ENCODE measurements at places on chromosomes 5 and 9.

DNA sequence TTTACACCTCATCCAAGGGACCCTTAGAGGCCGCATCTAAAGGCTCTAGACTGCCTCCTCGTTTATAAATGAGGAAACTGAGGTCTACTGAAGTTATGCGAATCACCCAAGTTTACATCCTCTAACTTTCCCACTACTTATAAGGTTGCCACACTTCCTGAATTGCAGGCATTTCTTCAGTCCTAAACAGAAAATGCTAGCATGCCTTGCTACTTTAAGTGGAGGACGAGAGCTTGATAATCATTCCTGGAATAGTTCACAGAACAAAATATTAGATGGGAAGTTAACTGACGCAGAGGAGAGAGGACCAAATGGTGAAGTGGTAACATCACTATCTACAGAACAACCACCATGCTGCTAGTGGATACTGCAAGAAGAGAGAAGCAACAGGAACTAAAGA is 85.8 kb downstream of the GNAQ start:
- DNase-seq = no peak

DNA sequence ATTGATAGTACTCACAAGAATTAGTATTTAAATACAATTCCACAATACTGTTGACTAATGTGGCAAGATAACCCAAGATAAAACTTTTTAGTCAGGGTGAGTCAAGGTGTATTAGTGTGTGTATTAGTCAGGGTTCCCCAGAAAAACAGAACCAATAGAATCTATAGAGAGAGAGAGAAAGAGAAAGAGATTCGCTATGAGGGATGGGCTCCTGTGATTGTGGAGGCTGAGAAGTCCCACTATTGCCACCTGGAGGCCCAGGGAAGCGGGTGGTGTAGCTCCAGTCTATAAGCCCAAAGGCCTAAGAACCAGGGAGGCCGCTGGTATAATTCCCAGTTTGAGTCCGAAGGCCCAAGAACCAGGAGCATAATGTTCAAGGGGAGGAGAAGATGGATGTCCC is 10.0 kb upstream of the SHISAL2B start:
- DNase-seq = no peak

DNA sequence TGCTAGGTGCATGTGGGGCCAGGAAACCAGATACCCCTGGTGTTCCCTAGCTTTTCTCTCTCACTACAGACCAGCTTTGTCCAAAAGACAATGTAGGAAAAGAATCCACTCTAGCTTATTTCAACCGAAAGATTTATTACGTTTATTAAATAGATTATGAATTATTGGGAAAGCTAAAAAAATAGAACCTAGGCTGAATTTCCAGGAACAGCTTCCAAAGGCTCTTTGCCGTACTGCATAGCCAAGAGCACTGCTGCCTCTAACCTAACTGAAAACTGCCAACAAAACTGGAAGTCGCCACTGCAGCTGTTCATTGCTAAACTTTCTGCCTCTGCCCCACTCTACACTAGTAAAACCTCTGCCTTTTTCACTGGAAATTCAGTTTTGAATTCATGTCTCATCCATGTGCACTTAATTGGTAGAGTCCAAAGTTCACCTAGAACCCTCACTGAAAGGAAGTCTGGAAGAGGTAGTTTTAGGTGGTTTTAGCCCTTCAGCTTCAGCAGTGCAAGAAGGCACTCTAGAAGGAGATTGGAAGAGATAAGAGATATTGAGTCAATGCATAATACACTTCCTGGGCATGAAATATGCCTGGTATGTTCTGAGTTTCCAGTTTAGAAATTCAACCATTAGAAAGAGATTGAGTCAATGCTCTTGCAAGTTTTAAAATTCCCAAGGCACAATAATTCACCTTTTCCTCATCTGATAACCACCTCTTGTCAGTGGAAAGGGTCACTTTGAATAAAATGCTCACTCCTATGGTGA is 927.9 kb downstream of the MAT2B start:
- no peak for DNase-seq

- no peak for DNase-seq
These were observed 58.8 kb upstream of the ERCC6L2 start for GRCh38 chr9:95816716-95817115.

- DNase-seq = no peak
These were observed 33.0 kb upstream of the SLC25A51 start for GRCh38 chr9:37936965-37937364.

DNA sequence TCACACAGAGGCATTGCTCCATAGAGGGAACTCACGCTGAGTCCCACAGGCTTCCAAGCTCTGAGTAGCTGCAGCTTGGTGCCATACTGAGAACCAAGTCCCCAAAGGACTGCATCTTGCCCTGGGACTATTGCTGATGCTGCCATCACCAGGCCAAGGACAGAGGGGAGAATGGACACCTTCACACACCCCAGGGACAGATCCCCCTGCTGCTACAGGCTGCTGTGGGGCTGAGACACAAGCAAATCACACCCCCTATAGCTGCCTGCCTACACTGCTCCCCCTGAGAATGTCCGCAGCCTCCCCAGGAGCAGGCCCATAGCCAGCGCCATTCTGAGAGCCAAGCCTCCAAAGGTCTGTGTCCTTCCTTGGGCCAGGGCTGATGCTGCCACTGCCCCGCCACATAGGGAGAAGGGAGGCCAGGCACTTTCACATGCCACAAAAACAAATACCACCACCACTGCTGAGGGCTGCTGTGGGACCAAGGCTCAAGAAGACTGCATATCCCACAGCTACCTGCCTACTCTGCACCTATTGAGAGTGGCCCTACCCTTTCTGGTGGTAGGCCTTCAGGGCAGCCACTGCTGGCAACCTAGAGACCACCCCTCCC is 81.5 kb downstream of the SYK start:
- no peak for DNase-seq

- no peak for DNase-seq
These were observed 18.5 kb downstream of the FBXW2 start for GRCh38 chr9:120774719-120775118.

DNA sequence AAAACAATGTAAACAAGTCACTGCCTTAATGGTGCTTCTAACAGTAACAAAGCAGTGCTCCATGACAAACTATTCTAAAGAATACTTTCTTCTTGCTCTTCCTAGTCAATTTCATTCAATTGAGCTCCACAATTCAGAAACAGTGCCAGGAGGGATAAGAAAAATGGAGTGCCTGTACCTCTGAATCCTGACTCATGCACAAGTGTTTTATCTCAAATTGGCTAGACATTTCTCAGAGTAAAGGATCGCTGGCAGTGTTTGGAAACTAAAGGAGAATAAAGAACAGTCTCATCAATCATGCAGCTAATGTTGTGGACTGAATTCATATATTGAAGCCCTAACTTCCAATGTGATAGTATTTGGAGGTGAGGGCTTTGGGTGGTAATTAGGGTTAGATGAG is 27.6 kb downstream of the SLC25A51 start:
- DNase-seq = no peak

- no peak for DNase-seq
These were observed 20.6 kb downstream of the PGGT1B start for GRCh38 chr5:115241881-115242642.

- DNase-seq = no peak
These were observed 140.2 kb downstream of the ALDH1A1 start for GRCh38 chr9:72812559-72813111.

DNA sequence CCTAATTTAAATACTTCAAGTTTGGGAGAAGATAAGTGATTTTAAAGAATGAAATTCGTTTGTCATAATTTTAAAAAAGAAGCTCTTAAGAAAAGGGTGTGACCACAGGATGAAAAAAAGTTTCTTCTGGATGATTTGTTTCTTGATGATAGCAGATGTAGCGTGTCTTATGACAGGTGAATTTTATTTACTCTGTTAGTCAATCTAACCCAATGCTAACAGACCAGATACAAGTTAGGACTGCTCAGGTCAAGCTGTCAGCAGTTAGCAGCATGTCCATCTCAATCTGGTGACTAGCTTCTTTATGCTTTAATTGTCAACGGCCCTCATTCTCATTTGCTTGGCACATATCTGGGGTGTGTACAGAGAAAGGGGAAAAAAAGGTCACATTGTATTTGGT is 456.0 kb downstream of the BNC2 start:
- no peak for DNase-seq

DNA sequence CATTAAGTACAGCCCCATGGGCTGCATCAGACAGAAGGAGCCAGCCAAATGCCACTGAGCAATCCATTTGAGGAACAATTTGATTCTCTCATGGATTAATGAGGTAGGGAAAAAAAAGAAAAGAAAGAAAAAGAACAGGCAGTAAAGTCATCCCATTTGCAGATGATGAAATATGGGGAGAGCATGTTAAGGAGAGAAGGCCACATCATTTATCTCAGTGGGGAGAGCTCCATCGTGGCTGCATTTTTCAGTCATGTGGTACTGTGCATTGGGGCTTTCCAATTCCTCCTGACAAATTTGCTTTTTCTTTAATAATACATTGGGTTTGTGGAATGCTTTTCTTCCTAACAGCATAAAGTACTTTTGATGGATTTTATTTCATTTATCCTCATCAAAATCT is 375.2 kb upstream of the TLE4 start:
- no peak for DNase-seq

DNA sequence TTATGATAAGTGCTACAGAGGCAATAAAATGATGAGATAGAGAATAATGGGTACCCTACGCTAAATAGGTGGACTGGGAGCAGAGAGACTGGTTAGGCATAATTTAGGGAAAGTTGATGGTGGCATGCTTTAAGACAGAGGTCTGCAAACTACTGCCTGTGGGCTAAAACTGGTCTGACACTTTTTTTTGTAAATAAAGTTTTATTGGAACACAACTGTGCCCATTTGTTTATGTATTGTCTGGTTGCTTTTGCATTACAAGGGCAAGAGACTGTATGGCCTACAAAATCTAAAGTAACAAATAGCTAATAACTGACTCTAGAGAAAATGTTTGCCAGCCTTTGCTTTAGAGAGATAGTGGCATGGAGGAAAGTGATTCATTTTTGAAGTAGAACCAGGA is 2.5 kb downstream of the ERCC6L2 start:
- no peak for DNase-seq

- no peak for DNase-seq
These were observed 20.9 kb downstream of the DUSP1 start for GRCh38 chr5:172749881-172750633.

DNA sequence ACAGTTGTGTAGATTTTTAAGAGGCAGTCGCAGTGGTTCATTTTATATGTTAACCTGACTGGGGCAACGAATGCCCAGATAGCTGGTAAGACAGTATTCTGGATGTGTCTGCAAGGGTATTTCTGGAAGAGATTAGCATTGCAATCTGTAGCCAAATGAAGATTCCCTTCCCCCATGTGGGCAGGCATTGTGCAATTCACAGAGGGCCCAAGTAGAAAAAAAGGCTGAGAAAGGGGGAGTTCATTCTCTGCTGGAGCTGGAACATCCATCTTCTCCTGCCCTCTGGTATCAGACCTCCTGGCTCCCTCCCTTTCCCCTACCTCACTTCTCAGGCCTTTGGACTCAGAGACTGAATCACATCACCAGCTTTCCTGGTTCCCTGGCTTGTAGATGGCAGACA is 70.6 kb downstream of the TENT4A start:
- DNase-seq = no peak

DNA sequence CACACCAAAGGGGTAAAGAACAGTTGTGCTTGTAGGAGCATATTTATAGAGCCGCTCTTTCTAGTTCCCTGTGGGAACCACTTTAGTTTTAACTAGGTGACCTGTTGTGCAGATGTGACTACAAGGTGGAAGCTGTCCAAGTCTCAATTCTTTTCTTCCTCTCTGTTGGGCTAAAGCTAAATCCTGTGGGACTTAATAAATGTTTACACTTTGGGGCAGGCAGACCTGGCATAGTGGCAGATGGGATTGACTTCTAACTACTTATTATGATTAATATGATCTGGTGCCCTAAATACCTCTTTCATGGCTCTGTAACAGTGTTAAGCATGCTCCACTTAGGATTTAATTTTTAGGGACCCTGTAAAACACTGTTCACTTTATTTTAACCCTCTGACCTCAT is 265.3 kb downstream of the KCTD16 start:
- DNase-seq = peak; percentile 42

DNA sequence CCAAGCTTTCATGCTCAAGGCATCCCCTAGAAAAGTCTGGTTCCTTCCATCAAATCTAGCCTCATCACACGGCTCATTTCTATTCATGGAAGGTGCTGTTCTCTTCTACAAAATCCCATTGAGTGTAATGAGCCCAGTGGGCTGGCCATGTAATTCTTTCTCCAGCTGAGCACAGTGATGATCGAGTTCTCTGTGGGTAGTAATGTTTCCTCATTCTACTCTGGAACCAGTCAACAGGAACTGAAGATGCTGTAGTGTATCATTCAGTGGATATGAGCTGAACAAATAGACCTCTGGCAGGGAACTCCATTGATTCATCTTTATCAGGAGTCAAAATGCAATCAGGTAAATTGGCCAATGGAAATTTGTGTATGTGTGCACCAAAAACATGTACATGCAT is 149.2 kb downstream of the LRRC70 start:
- no peak for DNase-seq

DNA sequence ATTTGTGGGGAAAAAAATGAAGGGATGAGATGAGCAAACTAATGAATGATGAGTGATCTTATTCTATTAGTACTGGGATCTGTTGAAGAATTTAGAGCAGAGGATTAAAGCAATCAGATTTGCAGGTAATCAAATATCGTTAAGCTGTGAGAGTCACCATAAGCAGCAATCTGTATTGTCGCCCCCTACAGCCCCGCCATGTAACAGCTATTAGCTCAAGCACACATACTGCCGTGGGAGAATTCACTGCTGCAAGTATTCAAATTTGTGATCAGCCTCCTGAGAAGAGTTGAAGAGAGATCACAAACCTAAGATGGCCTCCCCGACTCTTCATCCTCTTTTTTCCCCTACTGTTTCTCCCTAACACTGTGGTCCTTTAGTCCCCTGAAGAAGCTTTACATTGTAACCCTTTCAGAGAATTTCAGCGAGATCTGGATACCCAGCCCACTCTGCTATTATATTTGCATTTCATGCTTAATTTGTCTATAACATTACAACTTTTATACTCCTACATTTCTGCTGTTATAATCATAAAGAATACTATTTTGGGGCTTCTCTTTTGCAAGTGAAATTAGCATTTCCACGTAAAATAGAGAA is 28.5 kb upstream of the PHF24 start:
- peak; percentile 5 for DNase-seq

DNA sequence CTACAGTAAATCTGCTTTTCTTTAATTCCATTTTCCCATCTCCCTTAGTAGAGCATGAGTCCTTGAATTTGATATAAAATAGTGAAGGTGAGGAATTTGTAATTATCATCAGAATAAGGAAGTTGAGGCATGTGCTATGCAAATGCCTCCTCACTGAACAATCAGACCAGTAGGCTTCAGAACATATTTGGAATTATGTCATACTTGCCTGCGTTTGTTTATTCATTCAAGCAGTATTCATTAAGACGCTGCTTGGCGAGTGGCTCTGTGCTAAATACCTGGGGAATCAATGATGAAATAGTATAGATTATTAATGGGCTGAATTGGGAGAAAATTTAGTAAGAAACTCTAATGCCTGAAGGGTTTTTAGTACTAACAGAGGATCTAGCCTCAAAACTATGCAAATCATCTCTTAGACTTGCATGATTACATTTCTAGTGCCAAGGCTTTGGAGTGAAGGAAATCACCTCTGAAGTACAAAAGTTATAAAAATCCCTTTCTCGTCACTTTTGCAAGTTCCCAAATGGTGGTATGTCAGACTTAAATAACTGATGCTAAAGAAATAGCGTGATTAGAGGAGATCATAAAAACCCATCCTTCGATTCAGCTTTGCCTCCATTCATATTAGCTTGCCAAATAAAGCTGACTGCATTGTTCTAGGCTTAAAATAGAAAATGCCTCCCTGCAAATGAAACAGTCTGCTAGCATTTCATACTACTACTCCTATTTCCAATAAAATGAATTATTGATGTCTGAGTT is 141.7 kb downstream of the PCSK5 start:
- no peak for DNase-seq

GRCh38 chr5:79302454-79302853 is 66.5 kb downstream of the JMY start:
- DNase-seq = no peak
